ENCODE measurements at places on chromosomes 11 and 22.
A peak's percentile ranks its signal among the peaks of the same experiment; 100 is the strongest.

DNA sequence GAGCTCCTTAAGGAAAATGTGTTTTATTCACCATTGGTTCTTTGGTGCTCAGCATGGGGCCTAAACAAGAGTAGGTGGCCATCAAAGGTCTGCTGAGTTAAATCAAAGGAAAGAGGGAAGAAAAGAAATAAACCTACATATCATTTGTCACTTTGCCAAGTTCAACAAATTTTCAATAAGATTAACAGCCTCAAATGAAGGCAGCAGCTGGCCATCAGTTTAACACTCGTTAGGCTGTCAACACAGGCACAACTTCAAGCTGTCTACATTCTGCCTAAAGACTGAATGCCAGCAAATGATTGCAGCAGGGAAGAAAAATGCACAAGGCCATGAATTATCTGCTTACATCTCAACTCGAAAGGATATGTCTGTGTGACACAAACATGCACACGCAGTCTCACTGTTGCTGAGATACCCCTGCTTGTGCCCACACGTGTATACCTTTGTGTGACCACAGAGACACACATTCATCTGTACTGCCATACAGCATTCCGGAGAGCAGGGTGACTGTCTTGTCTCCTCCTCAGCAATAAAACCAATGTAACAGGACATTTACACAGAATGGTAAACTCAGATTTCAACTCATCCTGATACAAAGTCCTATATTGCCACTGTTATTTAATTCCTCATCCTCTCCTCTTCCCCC, 40.1 kb downstream of the TRIM66 start:
- DNase-seq, result peak; percentile 21

GRCh38 chr11:60118338-60118737, 29.9 kb downstream of the MS4A2 start:
- no peak for DNase-seq

- no peak for DNase-seq
These were observed 75.4 kb upstream of the ADSL start for GRCh38 chr22:40270748-40271373.

- DNase-seq, result no peak
These were observed 2.3 kb downstream of the RASL10A start for GRCh38 chr22:29313126-29313575.

DNA sequence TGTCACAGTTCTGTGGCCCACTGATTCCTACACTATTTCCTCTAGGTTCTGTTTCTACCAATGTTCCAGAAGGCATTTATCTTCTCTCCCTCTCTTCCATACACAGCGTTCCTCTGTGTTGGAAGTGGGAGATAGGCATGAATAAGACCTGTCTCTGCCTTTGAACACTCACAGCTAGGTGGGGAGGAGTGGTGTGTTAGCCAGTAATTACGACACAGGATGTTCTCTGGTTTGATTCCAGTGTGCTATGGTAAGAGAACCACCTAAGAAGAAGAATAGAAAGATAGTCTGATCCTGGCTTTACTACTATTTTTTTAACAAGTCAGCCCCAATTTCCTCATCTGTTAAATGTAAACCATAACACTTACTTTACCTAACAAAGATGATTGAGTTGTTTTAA, 200.2 kb upstream of the MTMR2 start:
- DNase-seq, result no peak

GRCh38 chr11:22263613-22264012, 70.7 kb downstream of the ANO5 start:
- DNase-seq, result no peak

DNA sequence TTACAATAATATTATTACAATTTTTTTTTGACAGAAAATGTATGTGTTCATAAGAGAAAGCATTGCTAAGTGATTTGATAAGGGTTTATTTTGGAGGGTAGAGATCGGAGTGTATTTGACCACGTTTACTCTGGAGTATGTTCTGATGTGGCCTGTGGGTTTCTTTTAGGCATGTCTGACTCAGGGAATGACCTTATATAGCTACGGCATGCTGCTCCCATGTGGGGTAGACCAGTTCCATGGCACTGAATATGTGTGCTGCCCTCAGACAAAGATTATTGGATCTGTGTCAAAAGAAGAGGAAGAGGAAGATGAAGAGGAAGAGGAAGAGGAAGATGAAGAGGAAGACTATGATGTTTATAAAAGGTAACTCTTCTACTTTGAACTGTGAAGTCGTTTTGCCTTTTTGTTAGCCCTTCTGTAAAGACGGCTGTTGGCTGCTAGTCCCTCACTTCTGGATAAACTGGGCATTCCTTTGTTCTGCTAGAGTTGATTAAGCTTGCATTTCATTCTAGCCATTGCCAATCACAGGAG, 38.1 kb upstream of the ST14 start:
- DNase-seq, result no peak

GRCh38 chr11:8097062-8097461, 16.1 kb downstream of the TUB start:
- DNase-seq, result no peak

DNA sequence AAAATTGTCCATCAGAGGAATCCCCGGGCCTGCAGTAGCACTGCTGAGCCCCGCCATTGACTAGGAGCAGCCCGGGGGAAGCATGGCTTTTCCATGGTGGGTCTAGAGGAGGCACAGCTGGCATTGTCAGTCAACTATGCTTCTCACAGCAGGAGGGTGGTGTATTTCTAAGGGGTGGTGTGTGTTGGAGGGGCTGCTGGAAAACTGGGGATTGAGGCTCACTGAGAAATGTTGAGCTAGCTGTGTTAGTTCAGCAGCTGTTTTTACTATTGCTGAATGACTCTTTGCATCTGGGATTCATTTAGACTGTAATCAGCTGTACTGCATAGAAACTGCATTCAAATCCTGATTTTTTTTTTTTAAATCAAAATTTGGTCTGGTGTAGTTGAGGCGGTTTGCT, 5.6 kb downstream of the DDX10 start:
- no peak for DNase-seq
